ENCODE measurements at places on chromosomes 12 and 14. TPM values are rescaled to one million over a fixed set of nuclear protein-coding genes. Genes with fewer than 3 reads are reported as not detected.

- no peak overlapping the region for H3K4me3 ChIP-seq
- H3K27me3 ChIP-seq: no peaks in the 10 kb centered on the region
- no peaks in the 10 kb centered on the region for H3K4me1 ChIP-seq
- no peaks in the 10 kb centered on the region for H3K36me3 ChIP-seq
- no peak for DNase-seq
Observed at GRCh38 chr12:66925083-66925482, 246.2 kb upstream of the GRIP1 start.

The GZMB gene
- not detected for total RNA-seq

The SIX6 gene
- total RNA-seq: not detected

The SYT10 gene
- 6.4 TPM for total RNA-seq

DNA sequence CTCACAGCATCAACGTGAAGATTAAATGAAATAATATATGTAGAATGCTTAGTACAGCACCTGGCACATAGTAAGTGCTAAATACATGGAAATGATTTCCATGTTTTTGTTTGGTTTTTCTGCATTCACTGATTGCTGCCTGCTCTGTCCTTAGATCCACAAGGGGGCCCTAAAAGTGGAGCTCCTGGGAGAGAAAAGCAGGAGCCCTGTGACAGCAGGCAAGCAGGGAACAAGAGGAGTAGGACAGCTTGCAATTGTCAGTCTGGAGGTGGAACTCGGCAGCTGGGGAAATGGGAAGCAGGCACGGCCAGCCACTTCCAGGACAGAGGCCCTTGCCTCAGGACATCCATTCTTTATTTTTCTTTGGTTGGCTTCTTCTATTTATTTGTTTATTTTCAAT lies 292.9 kb downstream of the BMP4 start:
- no peaks in the 10 kb centered on the region for H3K27me3 ChIP-seq
- H3K36me3 ChIP-seq: no peaks in the 10 kb centered on the region
- H3K4me3 ChIP-seq: no peak overlapping the region
- H3K27ac ChIP-seq: no peak overlapping the region

The ZNF385A gene
- total RNA-seq: 12.8 TPM

DNA sequence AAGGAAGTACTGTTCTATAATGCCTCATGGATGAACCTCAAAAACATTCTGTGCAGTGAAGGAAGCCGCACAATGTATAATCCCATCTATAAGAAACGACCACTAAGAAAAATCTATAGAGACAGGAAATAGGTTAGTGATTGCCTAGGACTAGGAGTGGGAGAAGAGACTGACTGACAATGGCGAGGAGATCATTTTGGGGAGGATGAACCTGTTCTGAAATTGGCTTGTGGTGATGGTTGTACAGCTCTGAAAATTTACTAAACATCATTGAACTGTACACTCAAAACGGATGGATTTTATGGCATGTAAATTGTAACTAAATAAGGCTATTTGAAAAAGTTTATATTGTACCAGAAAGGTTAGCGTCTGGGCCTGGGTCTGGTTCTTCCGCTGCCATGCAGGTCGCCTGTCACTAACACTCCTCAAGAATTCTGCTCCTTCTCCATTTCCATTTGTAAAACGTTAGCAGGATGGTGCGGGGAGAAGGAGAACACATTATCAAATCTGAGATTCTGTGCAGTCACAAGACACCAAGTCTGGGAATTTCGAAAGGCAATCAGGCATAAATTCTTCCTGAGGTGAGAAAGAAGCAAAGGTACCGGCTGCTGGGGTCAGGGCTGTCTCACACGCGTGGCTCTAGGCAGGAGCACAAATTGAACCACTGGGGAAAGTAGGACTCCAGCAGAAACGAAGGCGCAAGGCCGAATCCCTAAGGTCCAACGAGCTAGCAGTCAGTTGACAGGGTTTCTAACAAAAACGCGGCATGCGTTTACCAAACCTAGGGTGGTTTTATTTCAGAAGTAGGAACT lies 845 bp upstream of the COCH start:
- peaks cover 20% of the 10 kb centered on the region for H3K4me1 ChIP-seq
- H3K4me3 ChIP-seq: peak overlapping the region; percentile 62
- DNase-seq: no peak
- H3K27me3 ChIP-seq: peaks cover 13% of the 10 kb centered on the region
- no peaks in the 10 kb centered on the region for H3K36me3 ChIP-seq

The TSPAN19 gene
- not detected for total RNA-seq

GRCh38 chr12:68975811-68976210 lies 42.8 kb upstream of the CPM start:
- no peak for DNase-seq
- H3K27me3 ChIP-seq: no peaks in the 10 kb centered on the region
- H3K27ac ChIP-seq: no peak overlapping the region
- no peaks in the 10 kb centered on the region for H3K36me3 ChIP-seq
- H3K4me3 ChIP-seq: no peak overlapping the region

The NEUROD4 gene
- total RNA-seq: not detected

DNA sequence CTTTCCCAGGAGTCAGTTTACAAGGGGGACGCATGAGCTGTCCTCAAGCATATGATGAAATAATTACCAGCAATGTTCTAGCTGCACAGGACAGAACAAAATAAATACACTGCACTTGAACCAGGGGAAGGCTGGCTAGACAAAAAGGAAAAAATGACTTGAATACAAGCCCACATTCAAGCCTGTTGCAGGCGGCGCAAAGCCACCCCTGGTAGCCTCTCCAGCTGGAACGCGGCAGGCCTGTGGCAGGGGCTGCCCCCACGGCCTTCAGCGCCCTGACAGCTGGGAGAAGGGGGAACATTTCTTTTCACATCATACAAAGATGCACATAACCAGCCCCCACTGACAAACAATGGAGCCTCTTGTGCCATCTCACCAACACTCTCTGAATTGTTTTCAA lies 57.1 kb downstream of the TRAFD1 start:
- H3K4me3 ChIP-seq: no peak overlapping the region
- no peaks in the 10 kb centered on the region for H3K27me3 ChIP-seq
- H3K4me1 ChIP-seq: peaks cover 7% of the 10 kb centered on the region
- peak overlapping the region; percentile 41 for H3K27ac ChIP-seq
- H3K36me3 ChIP-seq: peaks cover 39% of the 10 kb centered on the region
- DNase-seq: peak; percentile 46

- H3K36me3 ChIP-seq: no peaks in the 10 kb centered on the region
- H3K4me3 ChIP-seq: no peak overlapping the region
- H3K27ac ChIP-seq: no peak overlapping the region
- H3K27me3 ChIP-seq: no peaks in the 10 kb centered on the region
Observed at GRCh38 chr14:46840944-46841720, 189.6 kb upstream of the RPL10L start.

- H3K36me3 ChIP-seq: no peaks in the 10 kb centered on the region
- H3K27ac ChIP-seq: no peak overlapping the region
- no peaks in the 10 kb centered on the region for H3K4me1 ChIP-seq
- H3K27me3 ChIP-seq: no peaks in the 10 kb centered on the region
- no peak overlapping the region for H3K4me3 ChIP-seq
Observed at GRCh38 chr12:106690569-106691305, 83.7 kb upstream of the RIC8B start.

The EEA1 gene
- 40.2 TPM for total RNA-seq

- no peaks in the 10 kb centered on the region for H3K36me3 ChIP-seq
- H3K27ac ChIP-seq: peak overlapping the region; percentile 16
- DNase-seq: no peak
- H3K27me3 ChIP-seq: no peaks in the 10 kb centered on the region
Observed at GRCh38 chr12:46227616-46228015, 41.2 kb downstream of the SLC38A1 start.

The DLGAP5 gene
- 0.71 TPM for total RNA-seq

- no peak for DNase-seq
- no peak overlapping the region for H3K4me3 ChIP-seq
Observed at GRCh38 chr12:107759410-107759809, 1.5 kb downstream of the PRDM4 start.

DNA sequence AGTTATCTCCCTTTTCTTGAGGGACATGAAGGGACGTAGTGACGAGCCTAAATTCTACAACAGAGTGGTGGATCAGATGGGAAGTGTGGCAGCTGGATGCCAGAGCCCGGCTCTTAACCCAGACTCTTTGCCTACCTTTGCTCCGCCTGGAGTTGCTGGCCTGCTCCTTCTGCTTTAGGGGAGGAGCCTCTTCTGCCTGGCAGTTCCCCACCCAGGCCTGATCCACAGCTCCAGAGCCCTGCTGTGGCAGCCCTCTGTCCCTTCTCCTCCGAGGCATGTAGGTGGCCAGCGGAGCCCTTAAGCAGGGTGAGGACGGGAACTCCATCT lies 2.3 kb upstream of the PRPH start:
- peak; percentile 44 for DNase-seq
- no peak overlapping the region for H3K4me3 ChIP-seq
- H3K4me1 ChIP-seq: peaks cover 20% of the 10 kb centered on the region
- no peaks in the 10 kb centered on the region for H3K36me3 ChIP-seq

The EEF1AKMT3 gene
- 11.2 TPM for total RNA-seq

The PIANP gene
- total RNA-seq: 0.27 TPM

GRCh38 chr14:104443391-104444158 lies 136.0 kb upstream of the C14orf180 start:
- H3K27ac ChIP-seq: no peak overlapping the region
- DNase-seq: no peak
- H3K27me3 ChIP-seq: no peaks in the 10 kb centered on the region
- no peak overlapping the region for H3K4me3 ChIP-seq

DNA sequence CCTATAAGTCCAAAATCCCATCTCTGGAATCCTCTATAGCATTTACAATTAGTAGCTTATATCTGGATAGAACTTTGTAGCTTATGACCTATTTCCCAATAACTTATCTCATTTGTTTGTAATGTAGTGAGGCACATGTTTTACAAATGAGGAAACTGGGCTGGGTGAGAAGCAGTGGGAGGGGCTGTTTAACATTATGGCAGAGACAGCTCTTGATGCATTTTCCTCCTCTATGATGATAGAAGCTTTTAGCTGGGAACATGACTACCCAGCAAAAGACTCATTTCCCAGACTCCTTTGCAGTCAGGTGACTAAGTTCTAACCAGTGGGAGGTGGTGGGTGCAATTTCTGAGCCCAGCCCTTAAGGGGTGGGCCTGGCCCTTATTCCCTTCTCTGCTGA lies 179.7 kb downstream of the TTC8 start:
- no peaks in the 10 kb centered on the region for H3K27me3 ChIP-seq
- no peak for DNase-seq
- no peak overlapping the region for H3K4me3 ChIP-seq
- no peak overlapping the region for H3K27ac ChIP-seq
- H3K36me3 ChIP-seq: no peaks in the 10 kb centered on the region
- no peaks in the 10 kb centered on the region for H3K4me1 ChIP-seq

GRCh38 chr14:33114331-33114730 lies 175.7 kb downstream of the NPAS3 start:
- no peak overlapping the region for H3K27ac ChIP-seq
- H3K36me3 ChIP-seq: no peaks in the 10 kb centered on the region
- H3K4me1 ChIP-seq: peaks cover 6% of the 10 kb centered on the region
- no peaks in the 10 kb centered on the region for H3K27me3 ChIP-seq
- no peak for DNase-seq

The CELA1 gene
- total RNA-seq: not detected

The ALDH1L2 gene
- total RNA-seq: 4.6 TPM

- no peak overlapping the region for H3K4me3 ChIP-seq
- H3K36me3 ChIP-seq: no peaks in the 10 kb centered on the region
- DNase-seq: no peak
- H3K27me3 ChIP-seq: no peaks in the 10 kb centered on the region
- H3K27ac ChIP-seq: no peak overlapping the region
- no peaks in the 10 kb centered on the region for H3K4me1 ChIP-seq
Observed at GRCh38 chr12:76952995-76953394, 74.2 kb upstream of the CSRP2 start.

DNA sequence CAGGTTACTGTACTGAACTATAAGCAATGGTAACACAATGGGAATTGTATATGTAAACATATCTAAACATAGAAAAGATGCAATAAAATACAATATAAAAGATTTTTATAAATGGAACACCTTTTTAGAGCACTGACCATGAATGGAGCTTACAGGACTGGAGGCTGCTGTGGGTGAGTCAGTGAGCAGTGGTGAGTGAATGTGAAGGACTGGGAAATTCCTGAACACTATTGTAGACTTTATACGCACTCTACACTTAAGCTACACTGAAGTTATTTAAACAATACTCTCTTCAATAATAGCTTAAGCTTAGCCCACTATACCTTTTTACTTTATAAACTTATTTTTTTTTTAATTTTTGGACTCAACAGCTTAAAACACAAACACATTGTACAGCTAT lies 313.5 kb downstream of the KCNC2 start:
- no peak for DNase-seq
- H3K27ac ChIP-seq: no peak overlapping the region
- H3K36me3 ChIP-seq: no peaks in the 10 kb centered on the region
- no peaks in the 10 kb centered on the region for H3K4me1 ChIP-seq

DNA sequence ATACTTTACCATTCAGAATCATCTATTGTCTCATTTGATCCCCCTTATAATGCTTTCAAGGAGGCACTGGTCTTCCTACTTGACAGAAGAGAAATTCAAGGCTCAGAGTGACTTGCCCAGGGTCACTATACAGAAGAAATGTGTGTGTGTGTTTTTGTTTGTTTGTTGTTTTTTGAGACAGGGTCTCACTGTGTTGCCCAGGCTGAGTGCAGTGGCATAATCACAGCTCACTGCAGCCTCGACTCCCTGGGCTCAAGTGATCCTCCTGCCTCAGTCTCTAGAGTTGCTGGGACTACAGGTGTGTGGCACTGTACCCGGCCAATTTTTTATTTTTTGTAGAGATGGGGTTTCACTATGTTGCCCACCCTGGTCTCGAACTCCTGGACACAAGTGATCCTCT lies 22.9 kb downstream of the IRF2BPL start:
- H3K27ac ChIP-seq: no peak overlapping the region
- H3K27me3 ChIP-seq: no peaks in the 10 kb centered on the region
- no peak overlapping the region for H3K4me3 ChIP-seq
- no peak for DNase-seq
